ENCODE measurements at places on chromosomes 13 and 19.

- DNase-seq = peak; percentile 36
Observed at GRCh38 chr19:4140237-4140711, 13.2 kb upstream of the CREB3L3 start.

- no peak for DNase-seq
Observed at GRCh38 chr19:46144756-46145155, 3.3 kb upstream of the IGFL2 start.

GRCh38 chr19:32232449-32232848, 113.0 kb upstream of the ZNF507 start:
- DNase-seq = no peak

DNA sequence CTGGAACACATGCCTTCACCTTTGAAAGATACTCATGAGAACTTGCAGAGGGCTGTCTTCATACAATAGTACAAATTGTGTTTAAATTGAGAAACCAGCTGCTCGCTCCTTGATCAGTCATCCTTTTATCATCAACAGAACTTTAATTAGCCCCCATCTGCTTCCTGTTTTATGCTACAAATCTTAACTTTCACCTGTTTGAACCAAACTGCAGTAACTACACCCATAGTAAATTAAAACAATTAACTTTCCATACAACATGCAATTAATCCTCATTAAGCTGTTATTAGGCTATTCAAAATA, 85.2 kb downstream of the FOXO1 start:
- no peak for DNase-seq

GRCh38 chr13:52067237-52067636, 42.7 kb downstream of the UTP14C start:
- DNase-seq = no peak

DNA sequence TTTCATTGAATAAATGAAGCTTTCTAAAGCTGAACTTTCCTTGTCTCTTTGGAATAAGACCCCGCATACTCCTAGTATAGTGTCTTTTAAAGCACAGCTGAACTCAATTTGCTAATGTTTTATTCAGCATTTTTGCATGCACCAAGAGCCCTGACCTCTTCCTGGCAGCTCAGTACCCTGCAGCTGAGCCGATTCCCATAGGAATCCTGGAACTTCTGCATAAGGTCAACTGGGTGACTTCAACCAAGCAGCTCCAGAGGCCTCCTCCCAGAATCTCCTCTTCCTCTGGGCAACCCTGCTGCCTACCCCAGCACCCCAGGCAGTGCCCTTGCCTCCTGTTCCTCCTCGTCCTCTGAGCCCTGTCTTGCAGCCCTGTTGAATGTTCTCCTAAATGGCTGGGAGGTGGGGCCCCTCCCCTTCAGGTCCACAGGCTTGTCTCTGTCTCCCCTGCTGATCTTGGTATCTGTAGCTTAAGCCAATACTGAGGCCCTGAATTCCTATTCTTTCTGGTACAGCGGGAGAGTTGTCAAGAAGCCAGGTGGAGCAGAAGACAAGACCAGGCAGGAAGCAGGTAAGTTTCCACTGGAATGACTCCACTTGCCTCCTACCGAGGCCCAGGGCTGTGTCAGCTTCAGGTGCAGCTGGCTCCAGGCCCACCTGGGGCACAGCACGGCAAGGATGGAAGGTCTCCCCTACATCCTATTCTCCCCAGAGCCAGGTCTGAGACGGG, 23.6 kb upstream of the CCDC124 start:
- DNase-seq = no peak

- DNase-seq = no peak
Observed at GRCh38 chr13:110336681-110337080, 29.6 kb downstream of the COL4A2 start.

All from neural crest cell (in vitro differentiated cells).